ENCODE measurements at places on chromosomes 1 and 21.

GRCh38 chr1:160354388-160354985 is 11.3 kb downstream of the NCSTN start:
- DNase-seq = no peak

DNA sequence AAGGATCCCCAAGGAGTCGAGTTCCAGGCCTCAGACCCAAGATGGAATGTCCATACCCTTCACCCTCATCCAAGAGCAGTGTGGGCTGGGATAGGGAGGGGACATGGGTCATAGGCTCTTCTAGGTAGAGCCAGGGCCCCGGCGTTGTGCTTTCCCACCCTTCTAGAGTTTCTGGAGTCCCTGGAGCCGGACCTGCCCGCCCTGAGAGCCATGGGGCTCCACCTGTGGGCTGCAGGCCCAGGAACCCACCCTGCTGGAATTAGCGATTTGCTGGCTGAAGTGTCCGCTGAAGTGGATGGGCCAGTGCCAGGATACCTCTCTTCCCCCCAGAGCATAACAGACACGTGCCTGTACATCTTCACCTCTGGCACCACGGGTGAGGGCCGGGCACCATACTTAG is 1.1 kb downstream of the SLC27A3 start:
- no peak for DNase-seq

- DNase-seq = no peak
Measured at GRCh38 chr1:99577313-99577712, 68.6 kb upstream of the PALMD start.

GRCh38 chr1:234216116-234216703 is 157.0 kb upstream of the COA6 start:
- no peak for DNase-seq

DNA sequence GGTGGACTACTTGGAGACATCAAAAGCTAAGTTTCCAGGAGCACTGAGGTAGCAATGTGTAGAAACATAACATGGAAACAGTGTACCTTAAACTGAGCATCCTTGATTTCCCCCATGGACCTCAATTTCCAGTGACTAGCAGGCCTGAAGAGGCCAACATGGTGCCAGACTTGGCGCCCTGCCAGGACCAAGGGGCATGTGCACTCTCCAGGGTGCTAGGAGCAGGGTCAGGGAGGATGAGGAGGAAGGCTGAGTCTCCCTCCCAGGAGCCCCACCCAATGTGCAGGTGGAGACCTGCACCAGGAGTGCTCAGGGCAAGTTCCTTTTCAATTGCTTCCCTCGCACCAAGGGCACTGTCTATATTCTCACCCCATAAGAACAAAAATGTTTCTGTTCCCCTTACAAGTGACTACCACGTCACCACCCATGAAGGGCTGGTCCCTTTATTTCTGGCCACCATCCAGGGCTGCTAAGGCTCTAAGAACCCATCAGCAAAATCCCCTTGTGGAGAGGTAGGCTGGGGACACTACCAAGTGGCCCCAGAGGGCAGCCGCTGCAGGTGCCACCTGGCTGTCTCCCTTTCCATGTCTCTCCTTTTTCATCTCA is 39.2 kb downstream of the MX1 start:
- no peak for DNase-seq

DNA sequence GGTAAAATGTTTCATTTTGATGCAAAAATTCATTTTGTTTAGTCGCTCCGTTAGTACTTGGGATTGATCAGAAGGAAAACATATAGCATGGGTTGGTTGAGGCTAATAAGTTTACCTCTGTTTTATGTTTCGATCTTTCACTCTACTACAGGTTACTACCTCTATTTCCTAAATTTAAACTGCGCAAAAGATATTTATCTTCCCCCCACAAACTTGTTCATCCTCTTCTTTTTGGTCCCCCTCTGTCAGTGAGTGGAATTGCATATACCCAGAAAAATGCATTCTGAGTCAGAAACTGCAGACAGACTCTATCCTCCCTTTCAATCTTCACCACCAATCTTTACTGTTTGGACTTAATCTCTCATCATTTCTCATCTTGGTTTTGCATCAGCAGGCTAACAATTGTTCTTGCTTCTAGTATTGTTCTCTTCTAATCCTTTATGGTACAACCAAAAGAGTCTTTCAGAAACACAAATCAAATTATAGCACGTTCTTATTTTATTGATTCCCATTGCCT is 316.0 kb upstream of the ADGRL4 start:
- DNase-seq = no peak

DNA sequence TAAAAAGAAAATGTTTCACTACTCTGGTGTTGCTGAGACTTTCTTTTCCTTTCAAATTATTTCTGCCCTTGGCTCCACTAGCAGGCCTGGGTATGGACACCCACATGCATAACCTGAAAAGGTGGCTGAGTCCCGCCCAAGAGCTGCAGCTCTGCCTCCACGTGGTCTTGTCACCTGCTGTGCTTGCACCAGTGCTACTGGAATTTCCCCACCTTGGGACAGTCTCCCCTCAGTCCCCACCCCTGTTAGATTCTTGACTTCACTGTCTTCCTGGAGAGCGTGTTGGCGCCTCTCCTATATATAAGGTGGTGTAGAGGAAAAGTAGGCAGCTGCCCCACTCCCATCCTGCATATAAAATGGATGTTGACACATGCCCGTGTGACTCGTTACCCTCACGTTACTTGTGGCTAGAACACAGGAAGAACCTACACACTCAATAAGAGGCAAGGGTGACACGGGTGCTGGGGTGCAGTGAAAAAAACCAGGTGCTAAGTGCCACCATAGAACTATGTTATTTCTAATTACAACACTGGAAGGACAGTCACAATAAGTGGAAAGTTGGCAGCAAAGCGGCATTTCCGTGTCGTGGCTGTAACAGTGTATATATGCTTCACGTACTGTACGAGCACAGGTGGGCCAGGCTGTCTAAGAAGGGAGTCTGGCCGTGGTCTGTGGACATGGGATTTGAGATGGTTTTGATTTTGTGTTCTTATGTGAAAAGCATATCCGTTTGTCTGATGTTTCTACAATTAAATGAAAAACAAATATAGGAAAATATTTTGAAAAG is 61.0 kb downstream of the POFUT2 start:
- no peak for DNase-seq

DNA sequence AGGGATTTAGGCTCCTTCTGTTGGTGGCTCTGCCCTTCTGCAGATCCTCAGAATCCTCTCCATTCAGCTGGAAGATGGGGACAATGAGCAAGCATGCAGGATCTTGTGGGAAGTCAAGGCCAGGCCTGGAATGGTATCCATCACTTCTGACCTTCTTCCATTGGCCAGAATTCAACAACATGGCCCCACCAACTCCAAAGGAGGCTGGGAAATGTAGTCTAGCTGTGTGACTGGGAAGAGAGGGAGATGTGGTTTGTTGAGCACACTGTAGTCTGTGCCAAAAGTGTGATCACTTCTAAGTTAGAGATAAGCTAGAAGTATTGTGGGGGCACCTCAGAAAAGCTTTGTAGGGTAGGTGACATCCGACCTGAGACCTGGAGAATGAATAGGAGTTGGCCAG is 60.4 kb upstream of the WNT4 start:
- no peak for DNase-seq

DNA sequence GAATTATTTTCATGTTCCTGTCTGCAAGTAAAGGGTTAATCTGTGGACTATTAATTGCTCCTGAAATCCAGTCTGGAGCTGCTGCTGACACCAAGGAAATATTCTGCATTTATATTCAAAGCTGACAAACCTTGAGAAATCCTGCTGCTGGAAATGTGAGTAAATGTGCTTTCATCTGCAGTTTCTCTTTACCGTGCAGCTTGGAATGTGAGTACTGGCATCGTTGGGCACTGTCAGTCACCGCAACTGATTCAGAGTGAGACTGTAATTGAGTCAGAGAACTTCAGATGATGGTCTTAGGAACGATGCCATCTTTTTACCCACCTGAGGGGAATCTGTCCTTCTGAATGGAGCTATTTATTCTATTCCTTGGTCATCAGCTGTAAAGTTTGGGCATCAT is 420.6 kb downstream of the SIPA1L2 start:
- no peak for DNase-seq

DNA sequence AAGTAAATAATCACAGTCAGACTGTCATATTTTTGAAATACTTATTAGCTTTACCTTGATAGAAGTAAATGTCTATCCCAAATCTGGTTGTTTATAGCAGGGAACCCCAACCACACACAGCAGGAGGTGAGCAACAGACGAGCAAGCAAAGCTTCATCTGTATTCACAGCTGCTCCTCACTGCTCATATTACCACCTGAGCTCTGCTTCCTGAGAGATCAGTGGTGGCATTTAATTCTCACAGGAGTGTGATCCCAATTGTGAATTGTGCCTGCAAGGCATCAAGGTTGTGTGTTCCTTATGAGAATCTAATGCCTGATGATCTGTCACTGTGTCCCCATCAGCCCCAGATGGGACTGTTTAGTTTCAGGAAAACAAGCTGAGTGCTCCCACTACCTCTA is 104.3 kb downstream of the GPATCH2 start:
- DNase-seq = no peak

GRCh38 chr1:150561254-150561973 is 12.2 kb downstream of the ADAMTSL4 start:
- peak; percentile 95 for DNase-seq

DNA sequence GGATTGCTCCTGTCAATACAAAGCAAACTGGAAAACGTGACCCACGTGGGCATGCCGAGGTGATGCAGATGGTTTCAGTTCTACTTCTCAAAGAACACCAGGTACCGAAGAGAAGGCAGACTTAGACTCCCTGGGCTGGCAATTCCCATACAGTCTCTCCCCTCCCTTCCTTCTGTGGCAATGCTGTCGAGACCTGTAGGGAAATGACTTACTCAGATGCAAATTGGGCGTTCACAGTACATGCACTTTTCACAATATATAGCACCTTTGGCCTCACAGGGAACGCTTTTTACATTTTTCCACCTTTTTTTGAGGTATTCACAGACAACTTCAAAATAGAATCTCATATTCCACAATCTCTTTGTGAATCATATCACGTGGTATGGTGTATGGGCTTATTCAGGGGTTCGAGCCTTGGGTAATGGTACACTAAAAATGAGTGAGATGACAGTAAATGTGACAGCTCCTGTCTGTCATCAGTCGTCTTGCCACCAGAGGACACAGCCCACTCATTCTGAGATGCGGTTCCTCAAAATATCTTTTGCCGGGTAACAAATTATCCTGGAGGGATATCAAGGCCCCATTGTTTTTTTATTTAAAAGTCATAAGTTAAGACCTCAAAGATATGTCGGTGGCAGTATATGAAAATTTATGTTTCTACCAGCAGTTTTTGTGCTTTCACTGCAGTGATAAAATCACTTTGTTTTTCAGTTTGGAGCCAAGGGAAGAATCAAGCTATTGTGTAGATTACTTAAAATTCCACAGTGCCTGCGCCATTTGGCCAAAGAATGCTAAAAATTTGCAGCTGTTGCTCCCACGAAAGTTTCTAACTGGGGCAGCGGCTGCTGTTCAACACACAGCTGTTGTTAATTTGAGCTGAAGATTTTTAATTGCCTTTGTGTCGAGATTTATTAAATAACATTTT is 168.4 kb downstream of the ZZZ3 start:
- DNase-seq = peak; percentile 9

DNA sequence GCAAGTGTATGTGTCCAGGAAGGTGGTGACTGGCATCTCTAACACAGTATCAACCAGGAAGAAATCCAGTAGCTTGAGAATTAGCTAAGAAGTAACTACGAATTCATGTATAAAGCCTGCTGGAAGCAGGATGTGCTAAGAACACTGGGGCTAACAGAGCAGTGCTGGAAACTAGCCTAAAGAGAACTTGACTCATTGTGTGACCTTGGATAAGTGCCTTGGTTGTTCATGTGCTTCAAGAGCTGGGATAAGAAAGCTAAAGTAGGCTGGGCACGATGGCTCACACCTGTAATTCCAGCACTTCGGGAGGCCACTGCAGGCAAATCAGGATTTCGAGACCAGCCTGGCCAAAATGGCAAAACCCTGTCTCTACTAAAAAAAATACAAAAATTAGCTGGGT is 186.9 kb downstream of the RRAGC start:
- DNase-seq = no peak

DNA sequence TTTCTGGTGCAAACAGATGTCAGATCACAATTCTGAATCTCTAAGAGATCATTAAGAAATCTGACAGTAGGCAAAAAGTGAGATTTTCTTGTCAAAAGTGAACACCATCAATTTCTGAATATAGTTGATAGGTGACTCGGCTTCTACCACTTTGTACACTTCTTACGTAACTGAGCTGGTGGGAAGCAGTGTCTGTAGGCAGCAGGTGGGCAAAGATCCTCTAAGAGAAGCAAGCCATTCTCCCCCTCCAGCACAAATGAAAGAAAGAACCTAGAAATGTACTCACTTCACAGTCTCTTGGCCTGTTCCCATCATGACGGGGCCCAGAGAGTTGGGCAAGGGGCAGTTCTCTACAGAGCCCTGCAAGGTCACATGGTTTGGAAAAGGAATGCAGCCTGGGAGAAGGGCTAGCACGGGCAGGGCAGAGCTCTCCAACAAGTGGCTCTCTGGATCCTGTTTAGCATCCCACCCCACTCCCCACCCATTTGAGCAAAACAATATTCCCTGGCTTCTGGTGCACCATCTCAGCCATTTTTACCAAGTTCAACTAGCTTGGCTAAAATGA is 412.6 kb downstream of the LTN1 start:
- DNase-seq = no peak

GRCh38 chr1:219699870-219700269 is 87.0 kb upstream of the ZC3H11B start:
- DNase-seq = no peak

DNA sequence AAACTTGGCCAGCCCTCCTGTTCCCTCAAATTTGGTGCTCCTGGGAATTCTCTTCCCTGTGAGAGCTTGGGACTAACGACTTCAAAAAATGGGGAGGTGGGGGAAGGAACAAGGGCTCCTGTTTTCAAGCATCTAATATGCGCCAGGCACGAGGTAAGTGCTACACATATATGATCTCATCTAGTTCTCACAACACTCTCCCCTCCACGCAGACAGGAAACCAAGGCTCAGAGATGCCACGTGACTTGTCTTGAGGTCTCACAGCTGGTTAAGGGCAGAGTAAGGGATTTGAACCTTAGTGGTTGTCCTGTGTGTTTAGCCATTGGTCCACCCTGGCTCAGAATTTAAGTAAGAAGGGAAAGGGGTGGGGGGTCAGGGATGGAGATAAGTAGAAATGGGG is 125.9 kb downstream of the DMRTB1 start:
- DNase-seq = no peak

- DNase-seq = no peak
Measured at GRCh38 chr1:229244091-229244490, 26.8 kb upstream of the RAB4A start.

DNA sequence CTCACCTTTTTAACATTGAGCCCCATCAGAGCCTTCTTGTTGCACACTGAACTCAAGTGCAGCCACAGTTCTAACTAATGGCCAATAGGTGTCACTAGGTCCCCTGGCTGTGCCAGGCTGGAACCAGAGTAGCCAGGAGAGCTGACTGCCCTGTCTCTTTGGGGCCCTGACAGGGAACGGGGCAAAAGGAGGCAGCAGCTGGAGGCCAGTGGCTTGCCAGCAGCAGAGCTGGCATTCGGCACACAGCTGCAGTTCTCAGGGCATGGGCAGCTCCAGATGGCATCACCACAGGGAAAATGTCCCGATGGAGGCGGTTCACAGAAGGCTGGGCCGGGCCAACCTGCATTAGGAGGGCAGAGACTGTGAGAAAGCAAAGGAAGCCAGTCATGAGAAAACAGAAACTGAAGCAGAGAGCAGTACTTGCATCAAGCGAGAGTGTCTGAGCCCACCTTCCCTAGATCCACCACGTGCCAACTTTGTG is 188.6 kb downstream of the FCRL5 start:
- peak; percentile 30 for DNase-seq

GRCh38 chr1:244395965-244396364 is 55.7 kb downstream of the ADSS2 start:
- DNase-seq = peak; percentile 14

- DNase-seq = peak; percentile 28
Measured at GRCh38 chr1:27760426-27760825, 12.6 kb upstream of the STX12 start.

- no peak for DNase-seq
Measured at GRCh38 chr1:26132834-26133167, 21.2 kb downstream of the PDIK1L start.

All from large intestine (tissue), 12 donors.